ENCODE measurements at places on chromosomes 11 and 22.

GRCh38 chr22:35446365-35446764, 46.4 kb downstream of the MCM5 start:
- no peak for DNase-seq

DNA sequence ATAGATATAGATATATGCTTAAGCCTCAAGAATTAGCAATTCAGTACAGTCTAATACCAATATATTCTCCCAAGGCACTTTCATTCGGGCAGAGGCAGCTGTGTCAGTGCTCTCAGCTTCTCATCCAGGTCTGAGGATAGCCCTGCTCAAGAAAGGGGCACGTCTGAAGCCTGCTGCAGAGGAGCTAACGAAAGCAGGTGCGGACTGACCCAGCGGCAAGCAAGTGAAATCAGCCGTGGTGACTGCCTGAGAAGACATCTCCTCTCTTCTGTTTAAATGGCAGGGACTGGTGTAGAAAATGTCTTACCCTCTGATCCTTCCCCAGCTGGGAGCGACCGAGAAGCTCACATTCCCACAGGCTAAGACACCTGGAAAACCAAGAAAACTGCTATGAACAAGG, 468.6 kb downstream of the BRD1 start:
- no peak for DNase-seq

DNA sequence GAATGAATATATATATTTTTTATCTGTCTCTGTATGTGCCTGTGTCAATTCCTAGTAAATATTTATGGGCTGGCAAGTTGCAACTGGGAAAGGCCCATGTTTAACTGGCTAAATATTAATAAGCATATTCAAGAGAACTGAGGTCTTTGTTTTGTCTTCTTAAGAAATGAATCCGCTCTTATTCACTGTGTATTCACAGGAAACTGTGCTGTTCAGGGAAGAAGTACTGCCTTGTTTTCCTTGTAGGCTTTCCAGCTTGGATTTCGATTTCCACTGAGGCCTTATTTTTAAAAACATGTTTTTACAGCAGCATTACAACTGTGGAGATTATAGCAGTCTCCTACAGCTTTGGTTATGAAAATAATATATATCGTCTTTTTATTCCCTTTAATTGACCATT, 64.7 kb downstream of the LDLRAD3 start:
- no peak for DNase-seq

GRCh38 chr22:28931844-28932567, 48.6 kb downstream of the ZNRF3 start:
- no peak for DNase-seq

GRCh38 chr11:11512929-11513328, 108.9 kb downstream of the GALNT18 start:
- no peak for DNase-seq

GRCh38 chr22:40451210-40451609, 80.8 kb downstream of the SGSM3 start:
- no peak for DNase-seq

GRCh38 chr22:17956630-17957029, 67.7 kb downstream of the MICAL3 start:
- no peak for DNase-seq

- DNase-seq: no peak
Observed at GRCh38 chr11:117875382-117876058, 938 bp downstream of the FXYD6 start.

DNA sequence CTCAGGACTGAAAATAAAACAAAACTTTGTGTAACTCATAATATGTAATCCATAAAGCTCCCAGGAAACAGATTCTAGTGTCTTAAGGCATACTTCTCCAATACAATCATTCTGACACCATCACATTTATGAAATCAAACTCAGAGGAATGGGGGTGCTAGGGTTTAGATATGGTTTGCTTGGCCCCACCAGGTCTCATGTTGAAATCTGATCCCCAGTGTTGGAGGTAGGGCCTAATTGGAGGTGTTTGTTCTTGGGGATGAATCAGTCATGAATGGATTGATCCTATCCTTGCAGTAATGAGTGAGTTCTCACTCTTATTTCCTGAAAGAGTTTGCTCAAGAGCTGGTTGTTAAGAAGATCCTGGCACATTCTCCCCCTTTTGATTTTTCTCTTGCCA, 380.9 kb downstream of the ETS1 start:
- DNase-seq: no peak

- no peak for DNase-seq
Observed at GRCh38 chr11:64697663-64698375, 25.2 kb downstream of the NRXN2 start.

DNA sequence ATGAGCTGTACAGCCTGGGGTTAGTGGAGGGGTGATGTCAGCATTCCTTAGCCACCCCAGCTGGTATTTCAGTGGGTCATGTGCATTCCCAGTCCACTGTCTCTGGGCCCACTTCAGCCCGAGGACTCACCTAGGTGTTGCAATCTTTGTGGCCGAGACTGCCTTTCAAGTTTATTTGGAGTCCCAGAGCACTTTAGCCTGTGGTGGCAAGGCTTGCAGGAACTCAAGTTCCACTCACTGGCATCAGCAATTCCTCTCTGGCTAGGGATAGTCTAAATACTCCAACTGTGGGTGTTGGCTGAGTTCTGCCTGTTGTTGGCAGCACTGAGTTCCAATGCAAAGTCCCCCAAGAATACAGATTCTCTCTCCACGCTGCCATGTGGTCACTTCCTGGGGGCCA, 191.6 kb upstream of the PGR start:
- DNase-seq: no peak

DNA sequence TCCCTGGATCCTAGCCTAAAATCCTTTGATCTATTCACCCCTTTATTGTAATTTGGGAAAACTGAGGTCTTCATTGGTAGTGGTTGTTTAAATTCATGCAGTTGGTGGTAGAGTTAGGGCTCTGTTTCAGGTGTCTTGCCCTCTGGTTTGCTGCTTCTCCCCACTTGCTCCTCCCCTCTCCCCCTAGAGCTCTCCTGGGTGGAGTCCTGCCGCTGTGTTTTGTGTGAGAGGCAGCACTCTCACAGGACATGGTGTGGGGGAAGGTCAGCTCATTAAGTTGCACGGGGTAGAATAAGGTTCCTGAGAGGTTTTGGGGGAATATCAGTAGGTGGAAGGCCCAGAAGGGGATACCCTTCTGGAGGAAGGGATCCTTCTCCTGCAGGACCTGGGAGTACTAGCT, 98.1 kb upstream of the NECTIN1 start:
- DNase-seq: no peak

DNA sequence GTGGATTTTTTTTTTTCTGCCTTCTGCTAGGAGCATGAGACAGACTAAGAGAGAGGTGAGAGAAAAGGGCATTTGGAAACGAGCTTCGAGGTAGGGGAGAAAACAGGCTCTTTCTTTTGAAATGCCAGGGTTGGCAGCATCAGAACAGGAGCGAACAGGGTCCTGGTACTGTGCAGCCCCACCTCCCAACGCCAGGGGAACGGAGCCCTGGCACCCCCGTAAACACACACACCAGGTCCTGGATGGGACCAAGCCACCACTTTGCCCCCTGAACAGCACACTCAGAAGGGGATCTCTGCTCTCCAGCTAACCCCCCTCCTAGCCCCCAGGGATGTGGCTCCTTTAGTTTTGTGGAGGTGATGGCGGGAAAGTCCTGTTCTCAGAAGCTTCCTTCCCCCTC, 127.1 kb downstream of the CTTN start:
- no peak for DNase-seq

DNA sequence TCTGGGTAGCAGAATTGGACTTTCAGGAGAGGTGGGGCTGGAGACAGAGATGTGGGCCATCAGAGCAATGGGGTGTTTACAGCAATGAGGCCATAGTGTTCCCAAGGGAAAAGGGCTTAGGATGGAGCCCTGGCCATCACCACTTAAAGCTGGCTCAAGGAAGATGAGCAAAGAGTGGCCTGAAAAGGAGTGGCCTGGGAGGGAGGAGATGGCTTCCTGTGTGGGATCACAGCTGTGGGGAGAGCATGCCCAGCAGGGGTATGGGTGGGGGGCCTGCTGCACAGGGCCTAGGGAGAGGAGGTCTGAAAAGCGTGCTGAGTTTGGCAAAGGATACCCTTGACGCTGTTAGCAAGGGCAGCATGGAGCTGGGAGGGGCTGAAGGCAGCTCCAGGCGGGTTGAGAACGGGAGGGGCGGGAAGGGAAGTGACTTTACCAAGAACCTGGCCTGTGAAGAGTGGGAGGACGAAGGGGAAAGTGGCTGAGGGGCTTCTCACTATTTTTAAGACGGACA, 13.9 kb downstream of the LRRC32 start:
- no peak for DNase-seq

- peak; percentile 65 for DNase-seq
Observed at GRCh38 chr11:59053387-59053786, 32.7 kb upstream of the GLYATL1B start.

- no peak for DNase-seq
Observed at GRCh38 chr11:94219771-94220170, 84.6 kb upstream of the IZUMO1R start.

- no peak for DNase-seq
Observed at GRCh38 chr22:38924347-38924952, 33.0 kb upstream of the APOBEC3A start.

DNA sequence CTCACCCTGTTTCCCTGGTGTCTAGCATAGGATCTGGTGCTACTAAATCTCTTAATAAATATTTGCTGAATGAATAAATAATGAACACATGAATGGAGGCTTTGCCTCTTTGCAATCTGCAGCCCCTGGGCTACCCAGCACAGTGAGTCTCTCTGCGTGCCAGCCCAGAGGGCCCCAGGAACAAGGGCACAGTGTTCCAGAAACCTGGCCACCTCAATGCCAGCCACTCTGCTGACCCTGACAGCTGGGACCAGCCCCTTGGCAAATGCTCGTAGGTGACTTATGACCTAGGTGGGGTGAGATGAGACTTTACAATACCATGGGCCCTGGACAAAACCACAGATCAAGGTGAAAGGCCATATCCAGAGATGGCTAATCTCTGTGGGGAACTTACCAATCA, 31.6 kb downstream of the UQCR10 start:
- DNase-seq: no peak

DNA sequence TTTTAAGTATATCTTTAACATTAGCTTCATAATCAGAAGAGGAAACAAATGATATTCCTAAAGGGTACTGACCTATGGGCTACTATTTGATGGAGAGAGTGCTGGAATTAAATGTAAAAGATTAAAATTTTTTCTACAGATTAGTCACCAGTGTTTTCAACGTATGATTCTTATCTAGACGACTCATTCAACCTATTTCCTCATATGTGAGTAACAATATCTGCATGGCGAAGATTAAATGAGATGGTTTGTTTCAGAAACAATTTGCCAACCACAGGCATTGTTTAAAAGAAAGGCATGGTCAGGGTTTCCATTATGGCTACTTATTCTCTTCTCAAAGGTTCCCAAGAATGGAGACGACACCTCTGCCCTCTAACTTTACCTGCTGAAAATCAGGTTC, 20.4 kb downstream of the OR56B4 start:
- DNase-seq: no peak

DNA sequence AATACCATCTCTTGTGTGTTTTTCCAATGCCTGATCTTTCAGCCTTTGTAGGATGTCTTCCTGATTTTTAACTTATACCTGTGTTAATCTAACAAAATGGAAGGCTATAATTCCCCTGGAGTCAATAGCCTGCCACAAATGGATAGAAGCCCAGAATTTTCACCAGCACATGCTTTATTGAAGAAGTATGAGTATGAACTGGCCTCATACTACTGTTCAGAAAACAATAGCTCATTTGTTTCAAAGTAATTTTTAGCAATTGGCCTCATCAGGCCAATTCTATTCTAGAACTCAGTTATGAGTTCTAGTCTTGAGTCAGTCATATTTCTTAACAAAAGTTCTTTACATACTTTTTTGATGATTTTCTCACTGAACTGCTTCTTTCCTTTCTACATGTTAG, 40.6 kb upstream of the SLC37A2 start:
- DNase-seq: no peak

DNA sequence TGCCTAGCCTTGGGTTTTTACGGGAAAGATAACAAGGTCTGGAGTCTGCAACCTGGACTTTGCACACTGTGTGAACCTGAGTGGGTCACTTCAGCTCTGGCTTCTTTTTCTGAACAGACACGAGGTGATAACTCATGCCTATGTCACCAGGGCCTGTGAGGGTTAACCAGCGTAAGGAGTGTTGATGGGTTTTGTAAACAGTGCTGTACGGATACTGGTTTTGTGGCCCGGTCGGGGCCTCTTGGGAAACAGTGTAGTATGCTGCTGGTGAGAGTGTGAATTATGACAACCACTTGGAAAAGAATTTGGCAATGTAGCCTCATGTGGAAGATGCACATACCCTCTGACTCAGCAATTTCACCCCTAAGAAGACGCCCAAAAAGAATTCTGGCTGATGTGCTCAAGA, 266.8 kb downstream of the MN1 start:
- DNase-seq: no peak

DNA sequence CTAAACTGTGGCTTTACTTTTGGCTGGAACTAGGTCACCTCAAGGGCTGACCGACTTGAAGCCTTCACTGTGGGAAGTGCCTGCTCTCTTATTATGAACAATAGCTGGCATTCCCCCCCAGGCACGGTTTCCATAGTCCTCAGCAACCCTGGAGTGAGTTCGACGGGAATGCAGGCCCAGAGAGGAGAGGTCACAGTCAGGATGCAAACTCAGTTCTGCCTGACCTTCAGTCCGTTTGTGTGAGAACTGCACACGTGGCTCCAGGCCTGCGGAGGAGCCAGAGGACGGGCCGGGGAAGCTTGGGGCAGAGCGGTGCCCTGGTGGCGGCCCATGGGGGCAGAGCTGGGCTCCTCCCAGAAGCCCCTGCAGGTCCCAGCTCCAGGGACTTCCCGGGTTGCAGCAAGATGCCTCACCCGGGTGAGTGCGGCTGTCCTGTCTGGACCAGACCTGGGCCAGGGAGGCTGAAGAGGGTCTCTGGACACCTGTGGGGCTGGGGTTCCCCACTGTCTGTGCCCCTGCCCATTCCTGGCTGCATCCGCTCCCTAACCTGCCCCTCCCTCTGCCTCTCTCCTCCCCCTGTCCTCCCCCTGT, 17.2 kb downstream of the SLC25A18 start:
- DNase-seq: no peak

DNA sequence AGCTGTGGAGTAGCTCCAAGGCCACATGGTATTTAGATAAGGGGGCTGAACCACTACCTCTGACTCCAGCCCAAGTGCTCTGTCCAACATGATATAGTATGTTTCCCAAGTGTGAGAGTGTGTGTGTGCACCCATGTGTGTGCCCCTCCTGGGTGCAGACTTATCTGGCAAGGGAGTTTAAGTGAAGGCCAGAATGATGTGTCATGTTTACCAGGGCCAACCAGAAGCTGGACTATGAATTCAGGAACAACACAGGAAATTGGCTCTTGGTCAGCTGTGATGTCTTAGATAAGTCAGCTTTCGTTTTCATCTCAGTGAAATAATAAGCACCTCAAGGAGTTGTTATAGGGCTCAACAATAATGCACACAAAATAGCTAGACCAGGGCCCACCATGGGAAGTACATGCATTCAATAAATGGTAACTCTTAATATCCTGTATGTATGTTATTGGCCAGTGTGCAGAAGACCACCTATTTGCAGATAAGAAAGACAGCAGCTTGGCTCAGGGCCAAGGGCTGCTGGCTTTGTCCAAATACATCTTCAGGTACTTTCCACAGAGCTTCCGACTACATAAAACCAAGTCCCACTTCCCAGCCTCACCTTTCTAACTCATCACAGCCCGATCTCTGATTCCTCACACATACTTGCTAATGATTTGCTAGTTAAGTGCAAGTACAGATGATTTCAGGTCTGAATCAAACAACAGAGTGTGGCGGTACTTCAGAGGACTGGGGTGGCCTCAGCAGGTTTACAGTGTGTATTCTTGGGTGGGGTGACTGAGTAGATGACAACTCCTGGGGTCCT, 120.9 kb downstream of the ME3 start:
- DNase-seq: no peak
